Activated CD8-positive, alpha-beta memory T cell treated with anti-CD3 and anti-CD28 coated beads for 4 hours (primary cell): ENCODE measurements at places on chromosomes 16 and 17.

DNA sequence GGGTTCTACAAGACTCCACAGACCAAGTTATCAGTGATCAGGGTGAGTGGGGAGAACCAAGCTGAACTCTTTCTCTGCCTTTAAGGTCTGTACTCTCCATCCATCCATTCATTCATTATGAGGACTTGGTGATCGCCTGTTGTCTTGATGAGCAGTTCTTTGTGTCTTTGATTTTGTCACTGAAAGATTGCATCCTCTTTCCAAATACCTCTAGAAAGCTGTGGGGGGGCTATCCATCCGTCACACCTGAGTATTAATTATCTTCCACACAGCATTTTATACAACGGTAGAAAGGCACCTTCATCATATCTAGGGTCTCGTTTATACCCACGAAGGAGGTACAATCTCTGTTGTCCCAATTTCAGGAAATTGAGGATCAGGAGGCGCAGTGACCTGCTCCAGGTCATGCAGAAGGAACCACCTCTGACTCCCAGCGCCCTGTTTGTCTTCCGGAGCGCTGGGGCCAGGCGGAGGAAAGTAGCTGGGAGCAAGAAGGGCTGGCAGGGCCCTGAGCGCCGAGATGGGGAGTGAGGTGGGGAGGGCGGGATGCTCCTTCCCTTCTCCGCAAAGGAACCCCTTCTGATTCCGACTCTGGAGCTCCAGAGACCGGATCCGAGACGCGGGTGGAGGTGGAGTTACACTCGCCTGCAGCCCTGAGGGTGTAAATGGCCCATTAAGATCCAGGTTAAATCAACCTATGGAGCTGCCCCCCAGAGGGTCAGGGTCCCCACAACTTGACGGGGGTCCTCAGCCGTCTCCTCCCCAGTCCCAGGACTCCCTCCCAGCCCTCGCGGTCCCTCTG is 605 bp upstream of the ABAT start:
- no peak for DNase-seq

- DNase-seq = no peak
These were observed 346.9 kb upstream of the PSMD7 start for GRCh38 chr16:73949574-73950320.

DNA sequence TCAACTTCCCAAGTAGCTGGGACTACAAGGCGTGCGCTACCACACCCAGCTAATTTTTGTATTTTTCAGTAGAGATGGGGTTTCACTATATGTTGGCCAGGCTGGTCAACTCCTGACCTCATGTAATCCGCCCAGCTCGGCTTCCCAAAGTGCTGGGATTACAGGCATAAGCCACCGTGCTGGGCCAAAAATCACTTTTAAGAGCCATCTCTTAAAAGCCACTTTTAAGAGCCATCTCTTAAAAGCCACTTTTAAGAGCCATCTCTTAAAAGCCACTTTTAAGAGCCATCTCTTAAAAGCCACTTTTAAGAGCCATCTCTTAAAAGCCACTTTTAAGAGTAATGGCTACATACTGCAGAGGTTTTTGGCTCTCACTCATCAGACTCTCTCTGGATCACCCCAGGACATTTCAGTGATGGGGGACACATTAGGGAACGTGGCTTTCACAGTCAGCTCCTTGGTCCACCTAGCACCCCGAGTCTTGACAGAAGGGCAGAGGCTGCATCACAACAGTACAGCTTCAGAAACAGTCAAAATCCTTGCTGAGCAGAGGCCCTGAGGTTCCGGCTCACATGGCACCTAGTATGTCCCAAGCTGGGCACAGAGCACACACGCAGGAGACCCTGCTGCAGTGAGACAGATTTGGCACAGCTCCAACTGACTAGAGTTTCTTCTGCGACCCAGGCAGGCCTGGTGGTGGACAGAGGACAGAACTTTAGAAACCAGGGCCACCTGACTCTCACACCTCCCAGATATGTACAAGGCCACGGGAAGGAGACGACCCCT is 23.6 kb downstream of the RANBP10 start:
- no peak for DNase-seq

- no peak for DNase-seq
These were observed 27.5 kb downstream of the WSB1 start for GRCh38 chr17:27321372-27321771.

GRCh38 chr16:10558746-10559641 is 21.4 kb downstream of the EMP2 start:
- no peak for DNase-seq

DNA sequence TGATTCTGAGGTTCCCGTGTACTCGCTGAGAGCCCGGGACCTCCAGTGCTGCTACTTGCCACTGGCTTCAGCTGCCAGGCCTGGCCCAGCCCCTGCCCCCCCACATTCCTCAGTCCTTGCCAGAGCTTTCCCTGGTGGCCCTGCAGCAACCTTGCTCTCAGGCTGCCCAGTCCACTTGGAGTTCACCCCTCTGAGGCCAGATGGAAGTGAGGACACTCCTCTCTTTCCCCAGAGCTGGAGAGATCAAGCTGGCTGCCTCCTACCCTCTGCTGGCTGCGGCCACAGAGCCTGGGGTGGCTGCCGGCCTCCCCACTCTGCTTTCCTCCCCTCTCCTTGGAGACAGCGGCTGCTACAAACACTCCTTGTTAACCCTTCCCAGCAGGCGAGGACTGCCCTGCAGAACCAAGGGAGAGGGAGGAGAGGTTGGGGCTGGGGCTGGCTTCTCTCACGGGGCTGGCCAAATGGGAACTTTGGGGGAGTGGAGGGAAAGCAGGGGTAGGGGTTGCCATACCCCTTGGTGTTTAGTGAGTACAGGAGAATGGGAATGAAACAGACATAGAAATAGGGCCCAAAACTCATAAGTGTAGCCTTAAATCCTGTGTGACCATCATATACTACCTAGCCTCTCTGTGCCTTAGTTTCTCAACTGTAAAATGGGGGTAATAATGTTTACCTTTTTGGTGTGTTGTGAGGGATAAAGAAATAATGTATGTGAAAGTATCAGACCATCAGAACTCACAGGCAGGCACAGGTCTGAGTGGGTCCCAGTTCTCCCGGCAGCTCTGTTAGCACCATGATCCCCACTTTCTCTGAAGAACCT is at the start of gene GAS2L2:
Gene GAS2L2 (minus strand): TSS at position 295 of the 820 bp plus-strand sequence. CDS start 389 bp downstream, outside the sequence.
- DNase-seq = no peak

GRCh38 chr17:69326377-69327059 is 415 bp downstream of the ABCA5 start:
- peak; percentile 0 for DNase-seq

DNA sequence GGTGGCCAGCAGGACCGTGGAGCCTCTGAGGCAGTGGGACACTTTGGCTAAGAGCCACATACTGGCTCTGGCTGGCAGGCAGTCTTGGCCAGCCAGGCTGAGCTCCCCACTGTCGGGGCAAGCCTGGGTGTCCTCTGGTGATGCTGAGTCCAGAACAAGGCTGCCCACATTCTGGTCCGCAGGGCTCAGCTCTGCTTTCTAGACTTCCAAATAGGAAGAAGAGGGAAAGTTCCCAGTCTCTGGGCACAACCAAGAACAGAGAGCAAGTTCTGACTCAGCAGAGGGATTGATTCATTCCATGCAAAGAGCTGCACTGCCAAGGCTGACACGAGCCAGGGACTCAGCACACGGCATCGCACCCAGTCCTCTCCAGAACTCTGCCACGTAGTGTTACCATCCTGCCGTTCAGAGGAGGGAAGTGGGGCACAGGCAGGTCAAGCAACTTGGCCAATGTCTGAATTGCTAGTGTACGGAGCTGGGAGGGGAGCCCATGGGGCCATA is 58.9 kb downstream of the NOS2 start:
- no peak for DNase-seq

DNA sequence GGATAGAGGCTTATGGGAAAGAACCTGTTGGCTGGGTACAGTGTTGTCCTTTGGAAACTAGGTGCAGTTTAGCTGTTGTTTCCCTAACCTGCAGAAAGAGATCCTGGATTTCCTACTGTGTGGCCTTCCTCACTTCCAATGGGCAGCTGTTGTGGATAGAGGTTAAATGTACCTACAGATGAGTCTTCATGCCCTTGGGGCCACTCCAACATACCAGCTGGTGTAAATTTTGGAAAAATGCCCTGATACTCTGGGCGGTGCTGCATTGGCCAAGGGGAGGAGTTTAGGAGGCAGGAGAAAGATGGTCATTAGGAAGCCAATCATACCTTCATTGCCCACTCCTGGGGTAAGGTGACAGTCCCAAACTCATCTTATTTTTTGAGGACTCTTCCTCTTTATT is 70.2 kb downstream of the SNX11 start:
- no peak for DNase-seq

DNA sequence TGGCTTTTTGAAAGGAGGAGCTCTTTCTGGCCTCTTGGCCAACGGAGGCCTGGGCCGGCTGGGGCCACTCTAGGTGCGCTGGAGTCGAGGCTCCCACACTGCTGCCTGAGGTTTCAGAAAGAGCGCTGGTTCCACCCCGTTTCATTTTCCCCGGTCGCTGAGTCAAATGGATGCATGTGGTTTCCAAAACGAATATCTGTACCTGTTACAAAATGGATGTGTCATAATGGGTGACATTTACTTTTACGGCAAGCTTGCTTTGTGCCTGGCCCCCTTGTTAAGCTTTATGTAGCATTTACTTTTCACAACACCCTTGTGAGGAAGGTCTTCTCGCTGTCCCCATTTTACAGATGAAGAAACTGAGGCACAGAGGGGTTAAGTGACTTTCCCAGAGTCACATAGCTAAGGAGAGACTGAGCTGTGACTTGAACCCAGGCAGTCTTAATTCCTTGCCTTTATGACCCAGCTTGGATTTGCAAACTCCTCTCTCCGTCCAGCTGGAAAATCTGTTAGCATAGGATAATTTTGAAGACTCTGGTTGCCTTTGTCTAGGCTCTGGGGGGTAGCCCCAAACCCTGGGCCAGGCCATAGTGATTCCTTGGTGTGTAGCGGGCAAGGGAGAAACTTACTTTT is 10.6 kb downstream of the KSR1 start:
- no peak for DNase-seq

DNA sequence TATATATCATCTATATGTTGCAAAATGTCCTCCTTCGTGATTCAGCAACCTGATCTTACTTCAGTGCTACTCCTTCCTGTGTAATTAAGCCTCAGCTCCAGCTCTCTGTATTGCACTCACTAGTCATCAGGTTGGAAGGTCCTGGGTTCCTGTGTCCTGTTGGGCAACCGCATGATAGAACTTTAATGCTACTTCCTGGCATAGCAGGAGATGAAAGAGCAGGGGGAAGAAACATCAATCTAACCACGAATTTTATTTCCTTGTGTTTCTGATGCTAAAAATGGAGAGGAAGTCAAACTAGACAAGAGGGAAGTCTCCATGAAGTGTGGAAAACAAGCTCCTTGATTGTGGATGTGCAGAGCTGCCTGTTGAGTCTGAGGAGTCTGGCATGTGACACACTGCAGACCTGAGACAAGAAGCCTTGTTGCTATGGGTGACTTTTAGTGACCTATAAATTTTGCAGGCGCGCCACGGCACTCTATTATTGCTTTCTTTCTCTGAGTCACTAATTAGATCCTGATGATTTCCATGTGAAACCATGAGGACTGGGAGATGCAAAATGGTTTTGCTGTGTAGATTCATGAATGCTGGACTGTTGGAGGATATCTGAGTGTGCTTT is 25.6 kb downstream of the IGSF6 start:
- no peak for DNase-seq

GRCh38 chr16:89210904-89211515 is 6.5 kb upstream of the ZNF778 start:
- DNase-seq = no peak

- no peak for DNase-seq
These were observed 109.6 kb downstream of the HS3ST3A1 start for GRCh38 chr17:13491916-13492736.

- no peak for DNase-seq
These were observed 83.4 kb downstream of the HIC1 start for GRCh38 chr17:2138318-2138717.
